ENCODE measurements at places on chromosomes 12 and 14.
A peak's percentile ranks its signal among the peaks of the same experiment; 100 is the strongest.

DNA sequence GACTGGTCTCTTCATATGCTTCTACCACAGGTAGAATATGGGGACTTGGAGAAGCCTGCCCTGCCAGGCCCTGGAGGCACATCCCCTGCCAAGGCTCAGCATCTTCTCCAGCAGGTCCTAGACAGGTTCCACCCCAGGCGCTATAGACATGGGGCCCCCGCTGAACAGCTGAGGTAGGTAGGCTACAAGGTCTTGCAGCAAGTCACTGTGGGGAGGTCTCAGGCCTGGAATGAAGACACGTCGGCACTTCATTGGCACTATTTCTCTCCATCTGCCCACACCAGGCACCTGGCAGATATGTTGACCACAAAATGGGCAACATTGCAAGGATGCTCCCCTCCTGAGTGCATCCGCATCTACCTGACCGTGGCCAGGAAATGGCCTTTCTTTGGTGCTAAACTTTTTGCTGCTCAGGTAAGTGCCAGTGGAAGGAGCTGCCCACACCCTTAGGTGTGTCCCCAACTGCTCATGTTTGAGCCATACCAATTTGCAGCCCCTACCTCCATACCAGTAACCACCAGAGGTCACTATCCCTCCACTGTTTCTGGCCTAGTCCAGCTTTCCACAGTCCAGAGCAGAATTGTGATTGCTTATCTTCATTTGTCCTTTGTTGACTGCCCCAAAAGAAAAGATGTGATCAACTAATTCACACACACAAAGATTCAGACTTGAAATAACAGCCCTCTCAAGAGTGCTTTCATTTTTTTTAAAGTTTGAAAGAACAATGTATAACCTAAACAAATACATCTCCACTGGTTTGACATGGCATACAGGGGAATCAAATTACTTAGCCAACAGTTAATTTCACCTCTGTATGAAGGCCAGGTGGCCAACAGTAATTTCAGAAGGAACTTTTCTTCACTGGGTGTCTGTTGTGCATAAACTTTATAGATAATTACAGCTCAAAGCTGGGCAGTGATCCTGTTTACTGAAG, 16.1 kb downstream of the PIGH start:
- peak; percentile 29 for DNase-seq

- no peak for DNase-seq
Observed at GRCh38 chr12:69151254-69151764, 88.1 kb upstream of the CPSF6 start.

- DNase-seq, result no peak
Observed at GRCh38 chr14:62303437-62303836, 541.2 kb downstream of the SNAPC1 start.

DNA sequence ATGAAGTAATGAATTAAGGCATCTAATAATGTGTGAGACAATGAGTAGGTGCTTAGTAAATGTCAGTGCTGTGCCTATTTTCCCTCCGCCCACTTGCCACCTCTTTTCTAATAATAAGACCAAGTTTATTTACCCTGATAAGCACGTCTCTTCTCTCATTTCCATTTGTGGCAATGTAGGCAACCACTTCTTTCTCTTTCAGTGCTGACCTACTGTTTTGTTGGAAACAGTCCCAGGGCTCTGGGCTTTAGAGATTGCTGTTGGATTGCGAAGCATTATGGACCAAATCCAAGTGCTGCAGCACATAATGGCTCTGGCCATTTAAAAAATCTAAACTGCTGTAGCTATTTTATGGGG, 141.3 kb upstream of the PLEKHG7 start:
- DNase-seq, result no peak

DNA sequence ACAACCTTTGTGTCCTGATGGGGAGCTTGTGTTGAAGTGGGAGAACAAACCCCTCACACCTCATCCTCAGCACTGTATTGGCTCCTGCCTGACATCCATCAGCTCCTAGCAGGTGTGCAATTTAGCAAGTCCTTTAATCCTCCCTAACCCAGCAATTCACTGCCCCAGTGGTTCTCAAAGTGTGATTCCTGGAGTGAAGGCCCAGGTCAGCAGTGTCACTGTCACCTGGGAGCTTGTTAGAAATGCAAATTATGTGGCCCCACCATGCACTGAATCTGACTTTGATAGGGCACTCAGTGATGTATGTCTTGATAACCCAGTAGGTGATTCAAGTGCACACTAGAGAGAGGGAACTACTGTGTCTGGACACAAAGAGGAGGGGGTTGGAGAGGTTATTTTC, 133.6 kb downstream of the FGD4 start:
- no peak for DNase-seq

DNA sequence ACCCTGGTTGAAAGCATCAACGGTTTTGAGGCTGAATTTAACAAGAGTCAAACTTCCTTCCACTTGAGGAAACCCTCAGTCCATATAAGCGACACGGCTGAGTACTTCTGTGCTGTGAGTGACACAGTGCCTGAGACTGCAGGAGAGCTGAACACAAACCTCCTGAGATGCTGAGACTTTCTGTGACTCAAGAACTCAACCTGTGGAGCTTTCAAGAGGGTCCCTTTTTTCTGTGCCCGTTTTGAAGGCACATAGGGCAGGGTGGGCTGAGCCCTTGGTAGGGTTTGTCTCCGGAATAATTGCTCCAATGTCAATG, 305.3 kb upstream of the OR4E1 start:
- DNase-seq, result no peak

DNA sequence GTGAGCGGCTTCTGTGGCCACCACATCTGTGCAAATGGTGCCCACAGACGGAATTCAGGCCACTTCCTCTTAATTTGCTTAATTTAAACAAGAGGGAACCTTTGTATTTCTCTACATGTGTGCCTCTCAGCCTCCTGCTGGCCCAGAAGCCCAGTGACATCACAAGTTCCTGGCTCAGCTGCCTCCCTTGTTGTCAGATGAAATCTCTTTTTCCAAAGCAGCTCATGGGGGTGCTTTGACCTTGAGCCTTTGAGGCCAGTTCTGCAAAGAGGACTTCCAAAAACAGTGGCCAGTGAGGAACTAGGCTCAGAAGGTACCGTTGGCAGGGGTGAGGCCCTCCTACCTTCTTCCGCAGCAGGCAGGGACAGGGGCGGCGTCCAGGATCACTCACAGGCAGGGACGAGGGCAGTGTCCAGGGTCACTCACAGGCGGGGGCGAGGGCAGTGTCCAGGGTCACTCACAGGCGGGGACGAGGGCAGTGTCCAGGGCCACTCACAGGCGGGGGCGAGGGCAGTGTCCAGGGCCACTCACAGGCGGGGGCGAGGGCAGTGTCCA, 35.0 kb upstream of the GALNT9 start:
- DNase-seq, result no peak

DNA sequence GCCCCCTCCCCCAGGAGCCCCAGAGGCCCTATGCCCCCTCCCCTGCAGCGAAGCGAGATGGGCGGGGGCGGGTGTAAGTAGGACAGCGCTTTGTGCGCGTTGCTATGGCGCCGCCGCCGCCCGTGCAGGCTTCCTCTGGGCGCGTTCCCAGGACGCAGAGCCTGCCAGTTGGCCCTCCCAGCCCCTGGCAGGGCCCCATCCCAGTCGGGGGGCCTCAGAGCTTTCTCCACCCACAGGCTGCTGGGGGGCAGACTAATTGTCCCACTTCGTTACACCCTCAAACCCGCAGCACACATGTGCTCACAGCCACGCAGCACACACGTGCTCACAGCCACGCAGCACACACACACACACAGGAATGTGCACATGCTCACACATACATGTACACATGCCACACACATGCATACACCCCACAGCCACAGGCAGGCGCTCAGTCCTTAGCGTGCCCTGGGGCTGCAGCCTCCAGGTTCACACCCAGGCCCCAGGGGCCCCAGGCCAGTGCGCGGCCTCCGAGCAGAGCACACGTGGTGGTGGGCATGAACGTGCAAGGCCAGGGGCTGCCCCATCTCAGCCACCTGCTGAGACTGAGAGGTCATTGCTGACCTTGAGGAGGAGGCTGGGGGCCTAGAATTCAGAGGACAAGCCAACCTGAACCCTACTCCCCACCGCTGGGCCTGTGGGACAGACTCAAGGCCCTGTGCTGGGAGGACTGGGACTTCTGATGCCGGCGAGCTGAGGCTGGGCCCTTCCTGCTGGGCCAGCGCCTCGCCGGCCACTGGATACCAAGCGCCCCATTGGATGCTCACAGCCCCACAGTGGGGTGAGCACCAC, 15.6 kb downstream of the TRMT61A start:
- no peak for DNase-seq

Measured in WTC11 (cell line).